GM23338 (cell line): ENCODE measurements at places on chromosomes 12 and 14.

DNA sequence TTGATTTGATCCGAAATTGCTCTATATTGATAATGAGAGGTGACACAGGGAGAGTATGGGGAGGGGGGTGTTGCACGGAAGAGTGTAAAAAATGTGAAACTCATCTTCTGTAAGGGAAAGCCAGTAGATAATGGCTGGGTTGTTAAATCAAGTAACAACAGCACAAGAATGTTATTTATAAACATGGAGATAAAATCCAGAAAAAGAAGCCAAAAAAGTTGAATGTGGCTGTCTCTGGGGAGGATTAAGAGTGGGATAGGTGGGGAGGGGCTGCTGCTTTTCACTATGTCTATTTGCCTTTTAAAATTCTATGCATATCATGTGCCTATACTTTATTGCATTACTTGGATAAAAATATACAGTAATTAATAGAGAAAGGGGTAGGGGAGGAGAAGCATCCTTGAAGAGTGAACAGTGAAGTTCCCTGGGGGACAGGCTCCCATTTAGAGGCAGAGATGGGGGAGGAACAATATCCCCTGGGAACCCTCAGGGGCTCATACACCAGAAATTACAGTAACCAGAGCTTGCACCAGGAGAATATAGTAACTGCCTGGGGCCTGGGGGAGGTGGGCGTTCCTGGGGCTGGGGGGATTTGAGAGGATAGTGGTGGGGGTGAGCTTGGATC is 39.2 kb upstream of the ANKRD9 start:
- no peak for DNase-seq

DNA sequence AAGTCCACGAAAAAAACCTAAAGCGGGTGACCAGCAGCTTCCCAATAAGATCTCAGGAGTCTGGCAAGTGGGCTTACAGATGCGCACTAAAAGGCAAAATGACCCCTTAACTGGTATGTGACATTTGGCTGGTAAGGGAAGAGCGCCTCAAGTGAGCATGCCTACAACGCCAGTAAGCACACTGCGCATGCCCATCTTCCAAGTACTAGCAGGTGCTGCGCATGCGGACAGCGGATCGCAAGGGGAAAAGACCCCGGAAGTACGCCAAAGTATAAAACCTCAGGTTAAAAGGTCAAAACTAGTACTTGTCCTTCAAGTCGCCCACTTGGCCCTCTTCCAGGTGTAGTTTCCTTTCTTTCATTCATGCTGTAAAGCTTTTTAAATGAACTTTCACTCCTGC is 518.5 kb upstream of the MDGA2 start:
- peak; percentile 34 for DNase-seq

DNA sequence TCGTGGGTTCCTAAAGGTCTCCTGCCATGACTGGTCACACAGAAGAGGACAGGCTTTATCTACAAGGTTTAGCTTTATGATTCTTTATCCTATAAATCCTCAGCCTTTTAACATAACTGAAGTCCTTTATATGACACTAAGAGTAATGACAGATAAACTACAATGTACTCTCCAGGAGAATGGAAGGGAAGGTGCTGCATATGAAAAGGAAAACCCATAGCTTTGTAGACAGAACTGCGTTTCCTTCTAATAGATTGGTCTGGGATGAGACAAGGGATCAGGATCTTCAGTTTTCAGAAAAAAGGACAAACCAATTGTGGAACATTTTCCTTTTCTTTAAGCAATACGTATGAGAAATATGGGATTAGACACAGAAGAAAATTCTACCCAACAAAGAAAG is 201.1 kb upstream of the NPAS3 start:
- DNase-seq = no peak

DNA sequence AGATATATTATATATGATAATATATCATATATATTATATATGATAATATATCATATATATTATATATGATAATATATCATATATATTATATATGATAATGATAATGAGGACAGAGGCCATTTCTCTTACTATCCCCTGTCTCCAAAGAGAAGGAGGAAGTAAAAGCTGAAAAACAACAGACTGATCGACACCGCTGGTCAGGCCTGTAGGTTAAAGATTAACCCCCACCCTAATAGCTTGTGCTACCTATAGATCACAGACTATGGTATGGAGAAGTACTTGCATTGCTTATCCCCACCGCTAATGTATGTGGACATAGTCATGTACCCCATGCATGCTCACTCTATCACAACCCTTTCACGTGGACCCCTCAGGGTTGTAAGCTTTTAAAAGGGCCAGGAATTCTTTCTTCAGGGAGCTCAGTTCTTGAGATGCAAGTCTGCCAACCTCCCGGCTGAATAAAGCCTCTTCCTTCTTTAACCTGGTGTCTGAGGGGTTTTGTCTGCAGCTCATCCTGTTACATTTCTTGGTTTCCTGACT is 786.1 kb upstream of the TMEM132C start:
- no peak for DNase-seq

DNA sequence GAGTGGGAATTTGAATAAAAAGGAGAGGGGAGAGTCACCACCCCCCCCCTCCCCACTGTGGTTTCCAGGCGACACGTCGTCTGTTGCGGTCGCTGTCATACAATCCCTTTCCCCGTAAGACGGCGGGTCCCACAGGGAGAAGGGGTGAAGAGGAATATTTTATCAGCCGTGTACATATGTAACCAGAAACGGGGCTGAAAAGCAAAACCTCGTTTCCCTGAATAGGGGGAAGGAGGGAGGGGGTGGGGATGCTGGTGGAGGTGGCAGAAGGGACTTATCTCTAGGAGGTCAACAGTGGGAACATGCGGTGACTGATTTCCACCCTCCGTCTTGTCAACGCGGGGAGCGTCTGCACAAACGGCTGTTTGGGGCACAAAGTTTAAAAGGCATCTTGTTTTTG is 171.4 kb downstream of the RBM19 start:
- no peak for DNase-seq

- no peak for DNase-seq
Observed at GRCh38 chr14:99808515-99808914, 15.3 kb downstream of the EML1 start.

- DNase-seq = no peak
Observed at GRCh38 chr14:105388110-105388951, 10.0 kb upstream of the TEX22 start.

GRCh38 chr14:101025131-101025530 is 121.6 kb upstream of the RTL1 start:
- no peak for DNase-seq

- DNase-seq = no peak
Observed at GRCh38 chr12:113561068-113561780, 89.6 kb upstream of the LHX5 start.

DNA sequence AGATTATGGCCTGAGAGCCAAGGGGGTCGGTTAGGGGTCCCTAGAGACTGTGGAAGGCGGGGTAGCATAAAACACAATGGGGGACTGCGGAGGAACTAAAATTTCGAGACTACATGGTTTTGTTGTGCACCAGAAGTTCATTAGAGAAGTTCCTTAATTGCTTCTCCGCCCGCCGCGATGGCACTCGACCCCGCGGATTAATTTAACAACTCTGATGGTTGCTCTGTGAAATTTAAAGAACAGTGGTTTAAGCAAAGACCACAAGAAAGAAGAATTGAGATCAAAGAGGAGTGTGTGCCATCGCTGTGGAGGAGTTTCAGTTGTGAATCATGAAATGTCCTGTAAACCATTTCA is 1.4 kb upstream of the CCDC88C start:
- DNase-seq = no peak

GRCh38 chr12:108752387-108752786 is 21.1 kb upstream of the CORO1C start:
- DNase-seq = no peak

- peak; percentile 4 for DNase-seq
Observed at GRCh38 chr14:48792376-48793024, 793.7 kb downstream of the RPS29 start.

- DNase-seq = no peak
Observed at GRCh38 chr14:94393474-94393873, 5.1 kb upstream of the SERPINA1 start.

GRCh38 chr12:107492393-107493134 is 193.0 kb upstream of the PWP1 start:
- DNase-seq = no peak

- no peak for DNase-seq
Observed at GRCh38 chr14:104394409-104394851, 185.1 kb upstream of the C14orf180 start.

DNA sequence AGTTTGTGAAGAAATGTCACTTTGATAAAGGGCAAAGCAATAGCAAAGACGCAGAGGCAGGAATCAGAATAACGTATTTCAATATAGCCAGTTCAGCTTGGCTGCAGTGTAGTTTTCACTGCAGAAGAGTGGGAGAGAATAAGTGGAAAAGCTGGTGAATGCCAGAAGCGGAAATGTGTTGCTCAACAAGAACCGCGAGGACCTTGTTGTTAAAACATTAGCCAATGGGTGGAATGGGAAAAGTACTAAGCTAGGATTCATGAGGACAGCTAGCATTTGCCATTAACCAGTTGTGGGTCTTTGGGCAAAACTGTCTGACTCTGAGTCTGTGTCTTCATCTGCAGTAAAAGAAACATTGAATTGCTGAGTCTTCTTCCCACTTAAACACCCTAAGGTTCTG is 292.9 kb upstream of the GRIP1 start:
- DNase-seq = no peak

DNA sequence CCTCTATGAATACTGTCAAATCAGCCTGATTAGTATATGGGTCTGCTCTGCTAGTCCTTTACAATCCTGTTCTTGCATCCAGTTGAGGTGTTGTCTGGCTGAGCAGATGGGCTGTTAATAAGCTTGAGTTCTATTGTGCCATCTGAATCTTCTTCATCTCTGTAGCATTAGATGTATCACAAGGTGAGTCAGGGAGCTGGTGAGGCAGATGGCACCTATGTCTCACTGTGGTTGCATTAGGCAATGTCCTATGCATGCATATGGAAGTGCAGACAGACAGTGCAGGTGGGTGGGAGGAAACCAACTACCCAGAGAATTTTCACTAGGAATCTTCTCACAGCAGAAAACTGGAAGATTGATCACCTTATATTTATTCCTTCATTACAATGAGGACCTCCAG is 165.7 kb upstream of the STXBP6 start:
- DNase-seq = no peak

DNA sequence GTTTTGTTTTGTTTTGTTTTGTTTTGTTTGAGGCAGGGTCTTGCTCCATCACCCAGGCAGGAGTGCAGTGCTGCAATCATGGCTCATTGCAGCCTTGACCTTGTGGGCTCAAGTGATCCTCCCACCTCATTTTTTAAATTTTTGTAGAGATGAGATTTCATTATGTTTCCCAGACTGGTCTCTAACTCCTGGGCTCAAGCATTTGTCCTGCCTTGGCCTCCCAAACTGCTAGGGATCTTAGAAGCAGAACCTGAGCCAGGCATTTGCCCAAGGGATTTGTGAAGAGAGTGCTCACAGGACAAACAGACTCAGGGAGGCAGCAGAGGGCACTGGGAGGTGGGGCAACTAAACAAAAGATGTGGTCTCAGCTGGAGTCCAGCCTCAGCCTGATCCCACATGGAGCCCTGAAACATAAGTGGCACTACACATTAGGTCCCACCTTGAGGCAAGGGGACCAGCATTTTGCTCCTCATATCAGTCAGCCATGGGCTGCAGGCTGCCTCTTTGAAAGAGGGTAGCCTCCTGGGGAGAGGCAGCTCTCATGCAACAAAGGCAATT is 86.2 kb upstream of the CMKLR1 start:
- peak; percentile 54 for DNase-seq

GRCh38 chr12:87849074-87849473 is 180.1 kb downstream of the C12orf50 start:
- DNase-seq = no peak

- peak; percentile 88 for DNase-seq
Observed at GRCh38 chr14:98138666-98139065, 1133.3 kb downstream of the BCL11B start.

GRCh38 chr12:50101663-50102062 is 2.1 kb upstream of the GPD1 start:
- DNase-seq = peak; percentile 91

GRCh38 chr12:105267711-105268110 is 31.7 kb upstream of the APPL2 start:
- no peak for DNase-seq

GRCh38 chr14:103022685-103023044 is 34.7 kb downstream of the CDC42BPB start:
- no peak for DNase-seq

DNA sequence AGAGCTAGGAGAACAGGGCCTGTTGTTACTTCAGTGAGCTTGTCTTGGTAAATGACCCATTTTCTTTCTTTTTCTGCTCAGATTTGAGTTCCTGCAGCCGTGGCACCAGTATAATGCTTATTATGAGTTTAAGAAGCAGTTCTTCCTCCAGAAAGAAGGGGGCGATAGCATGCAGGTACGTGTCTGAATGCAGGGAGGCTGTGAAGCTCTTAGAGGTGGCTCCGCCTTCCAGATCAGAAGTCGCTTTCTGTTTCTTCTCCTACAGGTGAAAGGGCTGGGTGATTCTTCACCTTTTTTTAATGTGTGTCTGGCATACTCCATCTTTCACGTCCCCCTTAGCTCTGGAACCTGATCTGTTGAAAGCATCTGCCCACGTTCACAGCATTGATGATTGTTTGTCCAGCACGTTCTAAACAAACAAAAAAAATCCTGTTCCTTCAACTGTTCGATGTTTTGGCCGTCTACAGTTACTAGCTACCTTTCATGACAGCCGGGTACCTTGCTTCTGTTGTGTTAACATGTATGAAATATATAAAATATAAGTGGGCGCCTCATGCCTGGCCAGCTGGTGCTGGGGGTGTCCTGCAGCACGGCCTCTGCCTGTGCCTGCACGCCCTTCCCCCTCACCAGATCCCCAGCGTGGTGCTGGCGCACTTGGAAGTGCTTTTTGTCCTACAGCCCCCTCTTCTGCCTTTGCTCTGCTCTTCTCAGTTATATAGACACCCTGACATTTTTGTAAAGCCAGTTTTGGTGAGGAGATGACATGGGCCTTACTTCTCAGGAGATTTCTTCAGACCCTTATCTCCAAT is 44.6 kb downstream of the SFSWAP start:
- DNase-seq = peak; percentile 92

DNA sequence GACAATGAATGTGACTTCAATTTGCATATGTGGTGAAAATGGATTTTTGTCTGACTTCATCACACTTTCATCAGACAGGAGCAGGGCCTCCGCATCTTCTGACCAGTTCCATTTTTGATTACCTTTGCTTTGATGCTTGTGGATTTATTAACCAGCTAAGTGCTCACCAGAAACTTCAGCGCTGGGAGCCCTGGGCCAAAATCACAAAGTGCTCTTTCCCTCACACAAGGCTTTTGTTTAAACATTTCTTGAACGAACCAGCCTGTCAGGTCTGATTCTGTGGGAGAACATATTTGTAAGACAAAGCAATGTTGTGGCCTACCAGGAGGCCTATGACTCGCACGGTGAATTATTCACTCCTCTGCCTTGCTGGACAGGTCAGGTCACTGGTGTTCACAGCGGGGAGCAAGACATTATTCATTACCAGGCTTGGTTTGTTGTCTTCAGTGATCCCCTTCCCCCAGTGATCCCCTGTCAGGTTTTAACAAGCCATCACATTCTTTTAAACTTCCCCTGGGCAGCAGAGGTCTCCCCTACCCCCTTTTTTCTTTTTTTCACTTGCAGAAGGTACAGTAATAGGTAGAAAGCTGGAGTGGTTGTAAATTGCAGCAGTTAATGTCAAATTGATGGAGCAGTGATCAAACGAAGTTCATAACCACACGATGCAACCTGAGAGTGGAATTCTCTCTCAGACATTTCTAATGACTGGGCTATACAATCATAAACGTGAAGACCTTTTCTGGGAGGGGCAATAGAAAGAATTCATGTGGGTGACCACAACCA is 167.5 kb upstream of the PRICKLE1 start:
- peak; percentile 92 for DNase-seq
